ENCODE measurements at places on chromosomes 4 and X. TPM values are rescaled to one million over a fixed set of nuclear protein-coding genes. Genes with fewer than 3 reads are reported as not detected.

DNA sequence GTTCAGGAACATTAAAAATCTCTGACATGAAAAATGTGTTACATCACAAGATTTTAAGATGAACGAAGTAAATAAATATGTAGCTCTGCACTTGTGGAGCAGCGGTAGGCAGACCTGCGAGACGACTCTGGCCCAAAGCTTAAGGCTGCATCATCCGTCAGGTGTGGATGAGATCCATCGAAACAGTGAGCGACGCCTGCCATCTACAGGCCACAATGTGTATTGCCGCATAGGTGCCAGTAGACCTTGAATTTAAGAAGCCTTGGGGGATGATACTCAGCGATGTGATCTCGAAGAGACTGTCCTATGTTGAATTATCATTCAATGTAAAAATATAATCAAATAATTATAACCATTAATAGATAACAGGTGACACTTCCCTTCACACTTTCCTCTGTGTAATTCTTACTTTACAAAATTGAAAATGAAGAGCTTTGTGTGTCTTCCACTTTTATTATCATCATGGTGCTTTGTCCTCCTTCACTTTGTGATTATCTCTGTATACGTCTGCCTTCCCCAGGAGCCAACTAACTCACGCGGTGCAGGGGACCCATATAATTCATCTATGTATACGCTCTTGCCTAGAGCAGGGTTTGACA lies 851.0 kb downstream of the RAB28 start:
- DNase-seq = peak; percentile 80

DNA sequence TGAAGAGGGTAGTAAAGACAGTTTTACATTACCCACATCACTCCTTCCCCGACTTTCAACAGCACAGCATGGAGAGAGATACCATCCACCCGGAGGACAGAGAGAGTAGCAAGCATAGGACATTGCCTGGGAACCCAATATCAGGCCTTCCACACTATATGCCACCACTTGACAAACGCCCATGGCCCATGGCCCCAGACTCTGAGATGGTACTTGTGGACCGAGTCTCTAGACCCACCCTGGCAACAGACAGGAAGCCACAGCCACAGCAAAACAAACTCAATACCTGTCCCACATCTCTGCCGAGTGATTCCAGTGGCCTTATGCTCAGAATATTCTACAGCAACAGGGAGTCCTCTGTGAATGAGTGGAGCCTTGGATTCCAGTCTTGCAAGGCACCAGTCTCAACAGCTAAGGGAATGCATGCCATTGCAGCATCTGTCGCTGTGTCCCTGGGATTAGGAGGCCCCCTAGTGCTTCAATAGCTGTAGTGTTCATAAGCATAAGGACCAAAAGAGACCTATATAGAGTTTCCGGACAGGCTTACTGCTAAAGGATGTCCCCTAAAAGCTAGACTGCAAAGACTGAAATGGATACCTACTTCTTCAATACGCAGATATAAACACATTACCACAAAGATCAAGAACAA lies 14.7 kb upstream of the CT55 start:
- peak; percentile 10 for DNase-seq

DNA sequence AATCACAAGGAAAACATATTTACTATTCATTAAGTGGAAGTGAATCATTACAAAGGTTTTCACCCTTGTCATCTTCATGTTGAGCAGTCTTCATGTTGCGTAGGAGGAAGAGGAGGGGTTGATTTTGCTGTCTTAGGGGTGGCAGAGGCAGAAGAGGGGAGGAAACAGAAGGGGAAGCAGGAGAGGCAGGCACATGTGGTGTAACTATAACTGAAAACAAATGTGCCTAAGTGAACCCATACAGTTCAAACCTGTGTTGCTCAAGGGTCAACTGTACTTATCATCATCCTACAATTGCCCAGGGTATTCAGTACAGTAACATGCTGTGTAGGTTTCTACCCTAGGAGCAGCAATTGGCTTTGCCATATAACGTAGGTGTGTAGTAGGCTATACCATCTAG lies 47.2 kb downstream of the SYNPO2 start:
- DNase-seq = no peak

DNA sequence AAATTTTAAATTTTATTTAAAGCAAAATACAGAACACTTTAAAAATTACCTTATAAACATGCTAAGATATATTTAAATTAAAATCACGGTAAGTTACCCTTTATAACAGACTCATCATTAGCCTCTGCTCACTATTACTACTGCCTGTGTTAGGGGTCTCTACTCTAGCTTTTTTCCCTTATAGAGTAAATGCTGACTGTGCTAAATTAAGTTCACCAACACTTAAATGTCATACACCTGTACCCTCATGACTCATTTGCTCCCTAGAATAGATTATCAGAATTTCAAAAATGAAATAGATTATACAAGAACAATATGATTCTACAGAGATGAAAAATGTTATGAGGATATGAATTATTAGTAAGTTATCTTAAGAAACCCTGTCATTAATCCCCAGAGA lies 131.1 kb upstream of the INPP4B start:
- DNase-seq = no peak

Gene TMSB15B
- 27.5 TPM for polyA plus RNA-seq

Gene TRPC5OS
- polyA plus RNA-seq = not detected

Measured in left lung (tissue), 14 donors.